ENCODE measurements at places on chromosomes 6 and 20.
A peak's percentile ranks its signal among the peaks of the same experiment; 100 is the strongest.

- no peak for DNase-seq
These were observed 6.6 kb downstream of the SLC52A3 start for GRCh38 chr20:761418-762381.

DNA sequence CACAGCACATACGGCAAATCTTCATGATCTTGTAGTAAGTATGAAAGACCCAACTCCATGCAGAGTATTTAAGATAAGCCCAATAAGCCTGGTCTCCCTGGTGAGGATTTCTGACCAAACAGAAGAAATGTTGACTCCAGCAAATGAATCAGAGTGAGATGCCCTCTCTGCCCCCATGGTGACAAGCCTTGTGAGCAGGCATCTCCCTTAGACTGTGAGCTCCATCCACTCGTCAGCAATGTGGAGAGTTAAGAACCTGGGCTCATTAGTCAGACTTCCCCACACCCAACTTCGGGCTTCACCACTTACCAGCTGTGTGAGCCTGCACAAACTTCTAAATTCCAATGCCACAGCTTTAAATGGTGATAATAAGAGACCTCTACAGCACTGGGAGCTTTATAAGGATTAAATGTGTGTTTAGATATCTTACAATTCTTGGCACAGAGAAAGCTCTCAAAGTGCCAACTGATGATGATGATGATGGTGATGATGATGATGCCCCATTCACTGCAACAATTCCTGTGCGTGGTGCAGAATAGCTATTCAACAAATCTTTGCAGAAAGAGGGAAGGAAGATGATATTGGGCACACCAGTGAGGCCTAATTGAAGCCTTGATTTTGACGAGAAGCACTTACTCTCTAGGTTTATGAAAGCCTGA is 253.4 kb upstream of the TAB2 start:
- DNase-seq = no peak

DNA sequence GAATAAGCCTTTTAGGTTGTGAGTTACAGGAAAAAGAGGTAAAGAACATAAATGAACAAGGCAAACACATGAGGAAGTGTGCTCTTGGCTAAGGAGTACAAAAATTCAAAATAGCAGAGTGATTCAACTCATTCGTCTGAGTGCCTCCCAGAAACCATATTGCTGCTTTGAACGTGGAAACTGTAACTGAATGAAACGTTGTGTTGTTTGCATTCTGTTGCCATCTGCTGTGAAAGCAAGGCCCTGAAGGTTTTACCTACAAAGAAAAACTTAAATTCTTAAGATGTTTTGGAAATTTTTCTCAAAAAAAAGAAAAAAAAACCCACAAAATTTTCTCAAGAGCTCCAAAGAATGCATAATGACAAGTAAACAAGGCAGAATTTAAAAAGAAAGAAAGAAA is 375.4 kb upstream of the HS3ST5 start:
- DNase-seq = no peak

- DNase-seq = no peak
These were observed 2.6 kb downstream of the NT5E start for GRCh38 chr6:85452441-85452881.

- DNase-seq = peak; percentile 3
These were observed at the start of gene SCGN for GRCh38 chr6:25652007-25652515. Gene SCGN (plus strand): TSS chr6:25652215. CDS start chr6:25652404, 189 bp downstream.

DNA sequence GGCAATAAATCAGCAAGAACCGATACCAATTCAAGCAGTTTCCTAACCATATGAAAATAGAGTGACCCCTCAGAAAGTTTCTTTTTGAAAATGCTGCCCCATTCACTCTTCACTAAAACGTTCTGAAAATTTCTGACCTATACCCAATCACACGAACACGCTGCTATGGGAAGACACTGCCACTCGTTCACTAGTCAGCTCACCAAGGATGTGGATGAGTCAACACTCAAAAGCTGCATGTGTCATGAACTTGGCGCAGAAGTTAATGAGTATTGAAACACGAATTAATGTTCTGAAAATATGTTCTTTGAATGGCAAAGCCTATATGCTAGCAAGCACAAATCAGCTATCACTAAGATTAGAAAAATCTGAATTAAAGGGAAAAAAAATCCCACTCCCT is 84.2 kb downstream of the PREP start:
- no peak for DNase-seq

- no peak for DNase-seq
These were observed 31.2 kb downstream of the PRR18 start for GRCh38 chr6:166277018-166277417.

DNA sequence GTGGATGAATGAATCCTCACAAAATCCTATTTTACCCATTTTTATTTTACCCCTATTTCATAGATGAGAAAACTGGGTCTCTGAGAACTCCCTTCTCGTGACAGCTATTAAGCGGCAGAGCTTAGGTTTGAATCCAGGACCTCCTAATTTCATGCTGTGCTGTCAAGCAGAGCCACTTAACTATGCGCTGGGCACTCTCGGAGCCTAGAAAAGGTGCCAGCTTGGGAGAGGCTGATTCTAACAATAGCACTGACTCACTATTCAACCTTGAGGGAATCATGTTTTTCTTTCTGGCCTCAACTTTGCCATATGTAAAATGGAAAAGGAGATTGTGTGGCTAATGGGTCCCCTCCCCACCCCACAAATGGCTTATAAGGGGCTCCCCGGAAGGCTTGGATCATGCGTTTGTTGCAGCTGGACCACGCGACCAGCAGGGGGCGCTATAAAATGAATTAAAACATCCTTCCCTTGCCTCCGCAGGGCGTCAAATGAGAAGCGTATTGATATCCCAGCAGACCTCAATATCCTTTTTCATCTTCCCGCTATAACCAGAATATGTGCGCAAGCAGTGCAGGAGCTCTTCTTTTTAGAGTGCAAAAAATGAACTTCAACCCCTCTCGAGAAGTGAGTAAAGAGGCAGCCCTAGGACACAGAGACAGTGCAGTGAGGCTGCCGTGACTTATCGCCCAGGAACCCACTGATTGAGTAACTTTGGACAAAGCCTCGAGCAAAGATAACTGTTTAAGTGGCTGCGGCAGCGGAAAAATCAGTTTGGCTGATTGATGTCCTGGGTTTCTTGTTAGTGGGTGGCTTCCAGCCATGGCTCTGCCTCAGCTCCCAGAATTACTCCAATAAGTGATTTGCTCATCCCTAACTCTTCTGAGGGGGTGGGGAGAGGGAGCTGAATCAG is 12.8 kb upstream of the PDYN start:
- peak; percentile 27 for DNase-seq

- DNase-seq = peak; percentile 46
These were observed 257.4 kb downstream of the PLCB1 start for GRCh38 chr20:8389381-8390036.

GRCh38 chr6:159044899-159045727 is at the start of gene TAGAP:
Gene TAGAP (minus strand): TSS chr6:159044991. CDS start chr6:159044146, 845 bp downstream.
- DNase-seq = peak; percentile 96

GRCh38 chr6:156777577-156778453 is 637 bp downstream of the ARID1B start:
- DNase-seq = peak; percentile 71
